ENCODE measurements at places on chromosomes 3 and 15.

GRCh38 chr3:42106646-42107045, 15.5 kb downstream of the TRAK1 start:
- no peak for DNase-seq

DNA sequence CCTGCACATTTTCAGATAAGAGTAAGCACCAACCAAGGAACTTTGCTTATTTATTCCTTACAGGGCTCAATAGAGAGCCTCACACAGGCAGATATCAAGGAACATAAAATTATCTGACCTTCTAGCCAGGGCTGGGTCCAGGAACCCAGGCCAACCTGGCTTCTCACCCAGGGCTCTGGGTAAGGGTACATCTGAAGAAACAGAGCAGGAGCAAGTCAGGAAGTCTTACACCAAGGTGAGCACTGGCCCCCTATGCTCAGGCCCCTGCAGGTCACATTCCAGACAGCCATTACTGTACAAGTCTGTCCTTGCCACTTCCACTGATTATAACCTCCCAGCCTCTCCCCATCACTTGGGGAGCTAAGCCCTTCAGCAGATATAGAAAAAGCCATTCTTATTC, 19.1 kb downstream of the TF start:
- DNase-seq = no peak

DNA sequence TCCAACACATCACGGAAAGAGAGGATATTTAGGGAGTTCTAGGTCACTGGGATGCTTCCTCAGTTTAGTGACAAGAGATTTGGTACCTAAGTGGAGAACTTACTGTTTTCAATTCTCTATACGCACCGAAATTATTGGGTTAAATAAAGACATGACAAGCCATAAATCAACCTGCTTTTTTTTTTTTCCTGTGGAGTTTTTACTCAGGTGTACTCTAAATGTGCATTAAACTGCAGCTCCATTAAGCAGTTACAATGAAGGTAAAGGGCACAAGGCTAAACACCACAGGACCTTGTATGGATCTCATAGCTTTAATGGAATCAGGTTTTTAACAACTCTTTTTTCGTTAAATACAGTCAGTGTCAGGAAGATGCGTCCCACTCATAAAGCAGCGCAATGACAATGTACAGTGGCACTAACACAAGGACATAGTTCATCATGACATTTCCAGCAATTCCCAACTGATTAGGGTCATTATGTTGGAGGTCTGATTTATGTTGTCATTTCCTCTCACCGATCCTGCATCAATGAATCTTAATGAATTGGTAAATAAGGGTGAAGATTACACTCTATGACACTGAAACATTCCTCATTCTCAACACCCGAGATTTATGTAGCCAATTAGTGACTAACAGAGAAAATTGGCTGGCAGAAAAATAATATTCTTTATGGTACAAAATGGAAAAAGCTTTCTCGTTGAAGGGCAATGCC, 355.2 kb downstream of the FOXP1 start:
- no peak for DNase-seq

DNA sequence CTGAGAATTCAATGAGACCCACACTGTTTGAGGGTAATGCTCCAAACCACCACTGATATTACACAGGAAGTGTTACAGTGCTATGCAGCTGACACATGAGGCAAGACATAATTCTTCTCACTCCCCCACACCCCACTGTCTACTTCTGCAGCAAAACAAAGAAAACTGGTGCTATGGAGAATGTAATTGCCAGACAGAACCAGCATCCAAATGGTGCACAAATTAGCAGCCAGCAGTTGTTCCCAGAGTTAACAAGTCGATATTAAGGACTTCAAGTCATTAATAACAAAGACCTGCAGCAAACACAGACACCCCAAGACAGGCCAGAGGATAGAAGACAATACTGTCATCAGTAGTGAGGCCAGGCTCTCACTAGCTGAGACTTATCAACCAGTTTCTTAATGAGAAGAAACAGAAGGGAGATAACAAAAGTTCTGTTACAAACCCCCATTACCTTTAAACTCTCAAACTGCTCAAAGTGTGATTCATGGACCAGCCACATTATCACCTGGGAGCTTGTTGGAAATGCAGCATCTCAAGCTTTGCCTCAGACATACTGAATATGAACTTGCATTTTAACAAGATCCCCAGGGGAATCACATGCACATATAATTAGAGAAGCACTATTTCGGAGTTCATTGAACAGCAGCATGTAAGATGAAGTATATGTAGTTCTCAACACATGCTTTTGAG, 58.7 kb upstream of the FNDC3B start:
- DNase-seq = no peak

DNA sequence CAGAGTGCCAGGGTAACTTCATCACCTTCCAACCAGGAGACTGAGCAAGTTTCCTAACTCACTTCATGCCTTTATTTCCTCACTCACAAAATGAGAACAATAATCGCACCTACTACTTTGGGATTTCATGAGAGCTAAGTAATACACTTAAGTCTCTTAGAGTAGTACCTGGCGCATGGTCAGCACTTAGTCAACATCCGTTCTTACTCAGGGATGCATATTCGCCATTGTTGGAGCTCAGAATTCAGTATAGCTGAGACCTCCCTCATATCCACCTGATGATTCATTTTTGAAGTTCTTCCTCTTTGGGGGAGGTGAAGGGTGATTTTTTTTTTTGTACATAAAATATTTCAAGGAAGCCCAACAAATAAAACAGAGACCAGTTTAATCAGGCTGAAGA, 188.2 kb downstream of the AGBL1 start:
- no peak for DNase-seq

GRCh38 chr15:33654860-33655259, 313.4 kb upstream of the CHRM5 start:
- DNase-seq = no peak

- no peak for DNase-seq
Measured at GRCh38 chr3:49868862-49869466, 742 bp downstream of the CAMKV start.
